ENCODE measurements at places on chromosomes 4 and X.
A peak's percentile ranks its signal among the peaks of the same experiment; 100 is the strongest.

GRCh38 chr4:81255524-81255923 lies 40.5 kb upstream of the PRKG2 start:
- DNase-seq = no peak

GRCh38 chrX:152074163-152074562 lies 64.2 kb downstream of the MAGEA10 start:
- DNase-seq = no peak

DNA sequence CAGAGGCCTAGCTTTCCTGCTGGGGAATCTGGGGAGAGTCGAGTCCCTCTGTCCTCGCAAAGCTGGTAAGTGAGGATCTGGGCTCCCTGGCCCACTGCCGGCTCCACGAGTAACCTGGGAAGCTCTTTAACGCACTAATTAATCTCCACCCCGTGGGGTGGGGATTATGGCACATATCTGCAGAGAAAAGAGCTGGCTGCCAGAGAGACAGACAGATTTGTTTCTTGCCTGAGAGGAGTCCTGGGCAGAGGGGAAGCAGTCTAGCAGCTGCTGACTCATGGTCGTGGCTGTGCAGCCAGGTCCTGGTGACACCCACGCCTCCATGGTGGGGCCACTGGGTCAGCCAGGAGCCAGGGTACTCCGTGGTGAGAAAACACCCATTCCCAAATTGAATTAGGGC lies 14.0 kb downstream of the SORCS2 start:
- DNase-seq = no peak

DNA sequence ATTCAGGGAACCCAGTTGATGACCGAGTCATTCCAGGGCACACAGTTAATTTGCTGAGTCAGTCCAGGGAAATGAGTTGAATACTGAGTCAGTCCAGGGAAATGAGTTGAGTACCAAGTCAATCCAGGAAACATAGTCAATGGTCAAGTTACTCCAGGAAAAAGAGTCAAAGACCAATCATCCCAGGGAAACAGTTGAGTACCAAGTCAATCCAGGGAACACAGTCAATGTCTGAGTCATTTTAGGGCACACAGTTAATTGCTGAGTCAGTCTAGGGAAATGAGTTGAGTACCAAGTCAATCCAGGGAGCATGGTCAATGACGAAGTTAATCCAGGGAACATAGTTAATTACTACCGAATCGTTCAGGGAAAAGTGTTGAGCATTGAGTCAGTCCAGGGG lies 754.4 kb downstream of the NLGN4X start:
- no peak for DNase-seq

DNA sequence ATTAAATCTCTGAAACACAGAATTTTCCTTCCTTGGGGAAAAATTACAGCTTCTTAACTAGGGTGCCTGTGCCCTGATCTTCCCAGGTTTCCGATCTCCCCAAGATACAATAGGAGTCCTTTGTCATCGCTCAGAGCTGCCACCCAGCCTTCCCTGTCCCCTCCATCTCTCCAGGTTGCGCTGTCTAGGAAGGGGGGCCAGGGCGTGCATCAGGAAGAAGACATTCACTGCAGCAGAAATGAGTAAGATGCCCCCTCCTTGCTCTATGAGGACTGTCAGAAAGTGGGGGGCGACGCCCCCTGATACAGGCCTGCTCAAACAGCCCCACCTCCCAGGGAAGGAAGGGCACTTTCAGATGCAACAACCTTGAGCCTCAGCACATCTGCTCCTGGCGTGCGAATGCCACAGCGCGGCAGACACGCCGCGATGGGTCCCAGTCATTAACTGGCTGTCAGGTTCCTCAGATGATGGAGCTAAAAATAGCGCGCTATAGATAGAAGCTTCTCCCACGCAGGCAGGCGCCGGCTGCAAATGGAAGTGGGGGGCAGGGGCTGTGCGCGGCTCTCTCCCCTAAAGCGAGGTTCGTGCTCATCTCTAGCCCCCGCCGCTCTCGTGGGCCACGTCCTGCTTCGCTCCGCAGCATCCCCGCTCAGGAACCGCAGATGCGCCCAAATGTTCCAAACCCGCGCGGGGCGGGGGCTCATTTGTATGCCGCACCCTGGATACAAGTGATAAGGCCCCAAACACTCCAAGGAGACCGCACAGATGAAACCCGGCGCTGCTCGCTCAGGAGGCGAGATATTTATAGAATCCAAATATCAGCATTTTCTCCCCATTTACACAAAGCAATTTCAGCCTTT lies 57.6 kb upstream of the LGI2 start:
- DNase-seq = peak; percentile 78

- DNase-seq = peak; percentile 63
Observed at GRCh38 chrX:45515262-45516215, 314.9 kb upstream of the DIPK2B start.

DNA sequence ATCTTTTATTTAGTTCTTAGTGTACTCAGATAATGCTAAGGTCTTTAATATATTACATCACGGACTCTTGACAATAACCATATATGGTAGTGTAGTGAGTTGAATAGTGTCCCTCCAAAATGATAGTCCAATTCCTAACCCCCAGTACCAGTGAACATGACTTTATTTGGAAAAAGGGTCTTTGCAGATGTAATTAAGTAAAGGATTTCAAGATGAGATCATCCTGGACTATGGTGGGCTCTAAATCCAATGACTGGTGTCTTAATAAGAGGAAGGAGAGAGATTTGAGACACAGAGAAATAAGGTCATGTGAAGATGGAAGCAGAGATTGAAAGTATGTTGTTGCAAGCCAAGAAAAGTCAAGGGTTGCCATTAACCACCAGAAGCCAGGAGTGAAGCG lies 236.5 kb upstream of the DIPK2B start:
- no peak for DNase-seq

DNA sequence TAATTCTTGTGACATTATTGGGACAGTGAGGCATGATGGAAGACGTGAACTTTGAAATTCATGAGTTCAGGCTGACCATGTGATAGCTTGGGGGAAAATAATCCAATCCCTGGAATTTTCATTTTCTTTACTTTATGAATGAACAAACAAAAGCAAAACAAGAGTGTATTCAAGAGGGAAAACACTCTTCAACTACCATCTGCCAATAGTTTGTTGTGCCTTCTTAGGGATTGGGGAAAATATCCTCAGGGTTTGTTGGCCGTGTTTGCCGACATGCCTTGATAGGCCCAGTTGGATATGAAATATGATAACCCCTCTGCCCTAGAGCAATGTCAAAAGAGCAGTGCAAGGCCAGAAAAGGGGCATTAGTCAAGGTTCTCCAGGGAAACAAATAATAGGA lies 80.8 kb upstream of the CLNK start:
- no peak for DNase-seq

DNA sequence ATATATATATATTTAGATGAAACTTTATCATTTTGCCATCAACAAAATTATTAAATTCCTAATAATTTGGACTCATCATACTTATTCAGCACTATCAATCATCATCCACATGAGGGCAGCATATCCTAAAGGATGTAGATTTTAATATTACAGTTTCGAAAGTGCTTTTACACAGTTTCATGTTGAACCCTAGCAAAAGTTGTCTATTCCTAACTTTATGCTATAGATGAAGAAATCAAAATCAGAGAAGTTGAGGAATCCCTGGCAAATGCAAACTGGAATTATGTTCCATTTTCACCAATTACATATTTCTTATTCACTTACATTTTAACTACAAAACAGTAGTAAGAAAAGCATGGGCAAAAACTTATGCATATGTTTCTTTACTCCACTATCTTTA lies 36.6 kb upstream of the UGT2A1 start:
- peak; percentile 42 for DNase-seq

- no peak for DNase-seq
Observed at GRCh38 chr4:26663888-26664287, 80.0 kb downstream of the TBC1D19 start.

GRCh38 chr4:3410401-3411135 lies 31.2 kb upstream of the HGFAC start:
- DNase-seq = no peak

DNA sequence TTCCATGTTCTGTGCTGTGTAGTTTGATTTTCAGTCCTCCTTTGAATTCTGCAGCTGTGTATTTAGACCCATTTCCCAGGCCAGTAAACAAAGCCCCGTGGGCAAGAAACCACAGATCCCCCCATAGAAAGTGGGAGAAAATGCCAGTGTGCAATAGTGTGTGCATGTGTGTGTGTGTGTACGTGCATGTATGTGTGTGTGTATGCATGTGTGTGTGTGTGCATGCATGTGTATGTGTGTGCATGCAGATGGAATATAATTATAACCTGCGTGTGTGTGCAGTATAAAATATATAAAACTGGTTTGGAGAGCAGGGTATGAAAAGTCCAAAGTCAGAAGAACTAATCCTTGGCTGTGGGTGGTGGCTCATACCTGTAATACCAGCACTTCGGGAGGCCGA lies 5.2 kb upstream of the CD99 start:
- no peak for DNase-seq

DNA sequence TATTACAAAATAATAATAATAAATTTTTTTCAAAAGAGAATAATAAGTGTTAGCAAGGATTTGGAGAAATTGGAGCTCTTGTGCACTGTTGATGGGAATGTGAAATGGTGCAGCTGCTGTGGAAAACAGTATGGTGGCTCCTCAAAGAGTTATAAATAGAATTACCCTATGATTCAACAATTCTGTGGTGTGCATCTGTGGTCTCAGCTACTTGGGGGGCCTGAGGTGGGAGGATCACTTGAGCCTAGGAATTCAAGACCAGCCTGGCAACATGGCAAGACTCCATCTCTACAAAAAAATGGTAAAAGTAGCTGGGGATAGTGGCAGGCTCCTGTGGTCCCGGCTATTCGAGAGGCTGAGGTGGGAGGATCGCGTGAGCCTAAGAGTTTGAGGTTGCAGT lies 19.6 kb downstream of the MND1 start:
- no peak for DNase-seq

- DNase-seq = no peak
Observed at GRCh38 chr4:169627307-169627706, 6.9 kb downstream of the CLCN3 start.

DNA sequence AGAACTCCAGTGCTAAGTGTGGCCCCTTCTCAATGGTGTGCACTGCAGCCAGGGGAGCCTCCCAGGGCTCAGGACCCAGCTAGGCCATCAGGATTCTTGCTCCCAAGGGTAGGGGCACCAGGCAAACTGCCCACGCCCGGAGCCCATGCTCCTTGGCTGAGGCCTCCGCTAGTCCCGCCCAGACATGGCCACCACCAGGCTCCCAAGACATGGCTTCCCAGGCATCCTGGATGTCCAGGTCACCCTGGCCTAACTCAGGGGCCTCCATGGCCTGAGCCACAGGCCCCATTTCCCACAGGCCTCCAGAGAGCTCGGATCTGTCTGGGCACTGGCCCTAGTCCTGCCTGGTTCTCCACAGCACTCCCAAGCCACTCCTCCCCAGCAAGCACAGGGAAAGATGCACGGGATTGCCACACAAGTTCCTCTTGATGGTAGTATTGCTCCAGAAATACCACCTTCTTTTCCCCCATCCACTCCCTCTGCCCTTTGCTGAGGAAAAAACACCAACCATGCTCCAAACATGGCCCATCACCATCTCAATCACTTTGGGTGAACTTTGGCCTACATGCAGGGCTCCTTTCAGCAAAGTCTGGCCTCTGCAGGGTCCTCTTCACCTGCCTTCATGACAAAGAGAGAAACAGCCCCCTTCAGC lies 274.7 kb upstream of the AGTR2 start:
- no peak for DNase-seq

- peak; percentile 80 for DNase-seq
Observed at GRCh38 chr4:156594624-156595023, 377.0 kb downstream of the PDGFC start.

- DNase-seq = no peak
Observed at GRCh38 chrX:68940601-68941000, 111.8 kb downstream of the EFNB1 start.

DNA sequence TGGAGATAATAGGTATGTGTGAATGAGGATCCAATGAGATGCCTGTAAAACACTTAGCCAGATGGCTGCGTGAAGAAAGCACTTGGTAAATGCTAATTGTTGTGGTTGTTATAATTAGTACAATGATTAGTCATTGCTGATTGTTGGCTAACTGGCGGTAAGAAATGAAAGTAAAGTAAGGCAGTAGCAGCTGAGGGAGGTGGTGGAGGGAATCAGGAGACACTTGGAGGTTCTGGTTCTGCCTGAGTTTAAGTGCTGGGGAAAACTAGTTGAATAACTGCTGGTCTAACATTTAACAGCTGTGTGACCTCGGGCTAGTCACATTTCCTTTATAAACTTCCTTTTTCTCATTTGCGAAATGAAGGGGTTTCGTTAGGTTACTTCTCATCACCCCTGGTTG lies 30.9 kb downstream of the CD38 start:
- DNase-seq = no peak
